COR-L47 (cell line): ENCODE measurements at places on chromosomes 2 and 18.

GRCh38 chr2:122570641-122571040 is 815.2 kb downstream of the TSN start:
- DNase-seq: no peak

GRCh38 chr2:64349131-64349530 is 104.8 kb upstream of the LGALSL start:
- DNase-seq: no peak

DNA sequence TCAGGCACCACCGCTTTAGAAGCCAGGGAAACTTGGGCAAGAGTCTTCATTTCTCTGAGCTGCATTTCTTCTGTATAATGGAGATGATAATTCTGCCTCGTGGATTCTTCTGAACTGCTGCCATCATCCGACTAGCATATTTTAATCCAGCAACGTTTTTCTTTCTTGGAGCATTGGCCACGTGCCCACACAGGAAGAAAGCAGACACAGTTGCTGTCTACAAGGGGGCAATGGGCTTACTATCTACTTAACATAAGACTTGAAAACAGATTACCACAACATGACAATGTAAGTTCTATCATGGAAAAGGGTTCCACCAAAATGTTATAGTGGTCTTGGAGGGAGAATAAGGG is 176.5 kb downstream of the FAM210A start:
- no peak for DNase-seq

DNA sequence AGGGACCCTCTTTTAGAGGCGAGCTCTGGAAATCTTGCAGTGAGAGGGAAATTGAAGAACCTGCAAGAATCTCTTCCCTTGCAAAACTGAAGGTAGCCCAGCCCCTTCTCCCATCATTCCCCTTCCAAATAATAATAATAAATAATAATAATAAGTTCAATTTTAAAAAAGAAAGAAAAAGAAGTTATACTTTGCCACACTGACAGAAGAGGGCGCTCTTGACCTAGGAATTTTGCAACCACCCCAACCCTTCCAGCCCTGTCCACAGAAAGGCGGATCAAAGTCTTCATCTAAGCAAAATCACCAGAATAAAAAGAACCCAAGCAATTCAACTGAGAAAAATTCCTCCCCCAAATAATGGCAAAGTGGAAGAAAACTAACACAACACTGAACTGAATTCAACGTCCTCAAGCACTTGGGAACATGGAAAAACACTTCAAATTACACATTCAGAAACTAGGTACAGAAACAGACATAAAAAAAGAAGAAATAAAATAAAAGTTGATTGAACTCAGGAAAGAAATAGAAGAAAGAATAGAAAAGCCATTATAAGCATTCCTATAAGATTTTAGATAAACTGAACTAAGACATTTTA is 98.9 kb upstream of the GLS start:
- DNase-seq: peak; percentile 38

GRCh38 chr2:176024083-176024482 is 22.0 kb upstream of the LNPK start:
- DNase-seq: no peak

DNA sequence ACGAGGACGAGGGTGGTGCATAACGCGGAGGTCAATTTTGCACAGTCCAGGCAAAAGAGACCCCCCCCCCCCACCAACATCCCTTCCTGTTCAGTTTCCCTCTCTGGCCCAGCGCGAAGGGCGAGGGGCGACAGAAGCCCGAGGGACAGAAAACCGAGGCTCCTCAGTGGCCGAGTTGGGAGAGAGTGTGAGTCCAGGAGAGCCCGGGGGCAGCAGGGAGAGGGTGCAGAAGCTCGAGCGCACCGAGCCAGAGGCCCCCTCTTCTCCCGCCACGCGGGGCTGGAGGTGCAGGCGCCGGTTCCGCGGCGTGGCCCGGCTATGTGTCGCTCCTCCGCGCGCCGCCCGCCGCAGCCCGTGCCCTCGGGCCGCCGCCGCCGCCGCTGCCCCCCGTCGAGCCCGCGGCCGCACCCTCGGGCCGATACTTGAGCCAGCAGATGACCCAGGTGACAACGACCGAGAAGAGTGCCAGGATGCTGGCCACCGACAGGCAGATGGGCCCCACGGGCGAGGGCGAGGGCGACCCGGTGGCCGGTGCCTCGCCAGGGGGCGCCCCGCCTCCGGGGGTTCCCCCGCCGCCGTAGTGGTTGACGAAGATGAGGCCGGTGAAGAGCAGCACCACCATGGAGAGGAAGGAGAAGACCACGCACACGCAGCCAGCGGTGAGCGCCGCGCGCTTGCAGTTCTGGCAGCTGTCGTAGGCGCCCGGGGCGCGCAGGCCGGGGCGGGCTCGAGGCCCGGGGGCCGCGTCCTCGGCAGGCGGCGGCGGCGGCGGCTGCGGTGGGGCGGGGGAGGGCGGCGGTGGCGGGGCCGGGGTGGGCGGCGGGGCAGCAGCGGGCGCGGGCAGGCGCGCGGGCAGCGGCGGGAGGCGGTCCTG is 20.2 kb upstream of the PAX3 start:
- DNase-seq: peak; percentile 50

- no peak for DNase-seq
Measured at GRCh38 chr2:100905132-100905805, 85.3 kb downstream of the NPAS2 start.

GRCh38 chr18:62925031-62925688 is 209.8 kb downstream of the PHLPP1 start:
- DNase-seq: no peak

- peak; percentile 70 for DNase-seq
Measured at GRCh38 chr18:62187543-62188510, 772 bp downstream of the RELCH start.

DNA sequence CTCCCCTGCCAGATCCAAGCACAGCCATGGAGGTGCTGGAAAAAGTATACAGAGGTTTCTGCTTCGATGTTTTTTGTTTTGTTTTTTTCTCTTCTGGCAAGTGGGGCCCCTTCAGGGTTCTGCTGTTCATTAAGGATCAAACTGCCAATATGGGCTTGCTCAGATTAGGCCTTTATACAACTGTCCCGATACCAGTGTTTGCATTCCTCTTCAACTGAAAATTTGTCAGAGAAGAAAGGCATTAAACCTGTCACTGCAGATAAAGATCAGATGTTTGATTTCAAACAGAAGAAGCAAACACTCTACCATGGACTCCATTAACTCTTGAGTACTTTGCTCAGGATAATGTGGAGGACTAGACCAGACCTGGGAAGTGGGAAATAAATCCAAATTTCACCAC is 396.0 kb upstream of the SMIM21 start:
- DNase-seq: no peak

GRCh38 chr2:9103663-9104277 is 100.3 kb upstream of the MBOAT2 start:
- no peak for DNase-seq

DNA sequence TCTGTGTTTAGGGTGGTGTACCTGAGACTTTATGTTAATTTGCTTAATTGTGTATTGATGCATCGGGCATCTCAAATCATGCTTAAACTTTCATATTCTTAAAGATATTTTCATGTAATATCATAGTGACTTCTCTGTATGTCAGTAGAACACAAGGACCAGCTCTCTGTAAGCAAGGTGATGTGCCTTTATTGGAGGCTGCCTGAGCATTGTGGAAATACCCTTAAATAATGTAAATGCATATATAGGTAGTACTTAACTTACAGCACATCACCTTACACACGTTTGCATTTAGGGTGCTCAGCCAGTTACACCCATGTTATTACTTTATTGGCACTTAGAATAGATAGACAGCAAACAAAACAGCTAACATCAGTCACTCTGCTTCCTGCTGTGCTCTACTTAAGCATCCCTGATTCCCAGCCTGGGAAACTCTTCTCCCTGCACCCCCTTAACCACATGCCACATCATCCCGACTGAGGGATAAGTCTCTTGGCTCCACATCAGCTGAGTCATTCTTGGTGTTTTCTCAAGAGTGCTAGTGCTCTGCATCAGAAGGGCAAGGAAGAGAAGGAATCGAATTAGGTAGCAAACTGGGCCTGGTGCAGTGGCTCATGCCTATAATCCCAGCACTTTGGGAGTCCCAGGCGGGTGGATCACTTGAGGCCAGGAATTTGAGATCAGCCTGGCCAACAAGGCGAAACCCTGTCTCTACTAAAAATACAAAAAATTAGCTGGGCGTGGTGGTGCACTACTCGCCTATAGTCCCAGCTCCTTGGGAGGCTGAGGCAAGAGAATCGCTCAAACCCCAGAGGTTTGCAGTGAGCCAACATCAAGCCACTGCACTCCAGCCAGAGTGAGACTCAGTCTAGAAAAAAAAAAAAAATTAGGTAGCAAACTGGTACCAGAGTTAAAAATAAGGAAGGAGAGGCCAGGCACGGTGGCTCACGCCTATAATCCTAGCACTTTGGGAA is 108.7 kb downstream of the MAP3K20 start:
- DNase-seq: no peak

- DNase-seq: peak; percentile 79
Measured at GRCh38 chr2:156334496-156335478, 2.3 kb upstream of the NR4A2 start.

GRCh38 chr18:27824841-27825681 is 351.9 kb downstream of the CDH2 start:
- DNase-seq: peak; percentile 37

DNA sequence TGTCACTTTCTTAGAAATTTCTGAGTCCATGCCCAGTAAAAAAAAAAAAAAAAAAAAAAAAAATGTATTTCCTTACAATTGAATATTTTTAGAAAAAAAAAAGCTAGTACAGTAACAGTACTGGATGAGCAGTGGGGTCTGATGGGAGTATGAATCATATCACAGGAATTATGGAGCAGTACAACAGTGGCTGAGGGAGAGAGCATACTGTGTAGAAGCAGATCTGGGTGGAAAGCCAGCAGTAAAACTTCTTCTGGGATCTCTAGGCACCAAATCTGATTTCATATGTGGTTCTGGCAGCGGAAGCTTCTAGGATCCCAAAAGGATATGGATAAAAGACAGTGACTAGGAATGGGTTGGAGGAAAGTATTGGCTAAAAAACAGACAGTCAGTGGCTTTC is 414.9 kb upstream of the FSHR start:
- DNase-seq: no peak

DNA sequence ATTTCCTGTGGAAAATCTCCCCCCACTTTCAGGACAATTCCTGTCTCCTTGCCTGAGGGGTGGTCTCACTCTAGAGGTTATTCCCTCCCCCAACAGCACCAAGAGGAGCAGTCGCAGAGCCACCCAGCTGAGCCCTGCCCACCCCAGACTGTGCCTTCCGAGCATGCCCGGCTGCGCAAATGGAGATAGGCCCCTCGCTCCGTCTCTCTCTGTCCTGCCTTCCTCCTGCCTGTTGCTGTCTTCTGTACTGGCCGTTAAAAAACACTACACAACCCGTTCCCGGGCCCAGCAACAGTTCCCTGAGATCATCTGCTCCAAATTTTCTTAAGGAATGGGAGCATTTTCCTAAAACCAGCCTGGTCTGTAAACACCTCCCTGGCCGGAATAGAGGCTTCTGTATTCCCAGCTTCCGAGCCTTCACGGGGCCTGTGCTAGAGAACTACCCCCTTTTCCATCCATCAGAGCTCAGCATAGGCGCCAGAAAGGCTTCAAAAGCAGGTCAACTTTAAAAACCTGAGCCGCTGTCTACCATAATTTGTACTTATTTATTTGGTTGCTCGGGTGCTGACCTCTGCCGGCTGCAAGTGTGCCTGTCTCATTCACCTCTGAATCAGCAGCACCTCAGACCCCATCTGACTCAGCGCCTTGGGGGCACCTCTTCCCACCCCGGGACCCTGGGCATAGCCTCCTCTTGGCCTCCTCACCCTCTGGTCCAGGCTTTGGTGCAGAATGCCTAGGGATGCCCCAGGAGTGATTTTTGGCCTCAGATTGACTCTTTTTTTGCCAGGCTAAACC is 159.4 kb downstream of the PXDN start:
- no peak for DNase-seq

- peak; percentile 23 for DNase-seq
Measured at GRCh38 chr2:217182926-217183325, 323.1 kb upstream of the TNP1 start.

DNA sequence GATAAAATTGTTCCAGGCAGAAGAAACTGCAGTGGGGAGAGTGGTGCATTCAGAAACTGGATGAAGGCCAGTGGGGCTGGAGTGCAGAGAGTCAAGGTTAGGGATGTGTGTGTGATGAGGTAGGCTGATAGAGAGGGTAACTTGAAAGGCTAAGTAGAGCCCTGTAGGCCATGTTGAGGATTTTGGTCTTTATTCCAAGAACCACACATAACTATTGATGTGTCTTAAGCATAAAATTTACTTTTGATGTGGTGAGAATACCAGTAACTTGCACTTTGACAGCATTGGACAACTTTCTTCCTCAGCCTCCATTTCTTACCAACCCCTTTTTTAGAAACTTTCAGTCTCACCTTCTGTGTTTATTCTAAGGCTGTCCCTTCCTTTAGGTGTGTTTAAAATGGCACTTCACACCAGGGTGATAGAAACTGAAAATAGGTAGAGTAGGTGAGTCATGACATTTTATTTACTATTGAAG is 22.6 kb downstream of the MTX2 start:
- DNase-seq: no peak

DNA sequence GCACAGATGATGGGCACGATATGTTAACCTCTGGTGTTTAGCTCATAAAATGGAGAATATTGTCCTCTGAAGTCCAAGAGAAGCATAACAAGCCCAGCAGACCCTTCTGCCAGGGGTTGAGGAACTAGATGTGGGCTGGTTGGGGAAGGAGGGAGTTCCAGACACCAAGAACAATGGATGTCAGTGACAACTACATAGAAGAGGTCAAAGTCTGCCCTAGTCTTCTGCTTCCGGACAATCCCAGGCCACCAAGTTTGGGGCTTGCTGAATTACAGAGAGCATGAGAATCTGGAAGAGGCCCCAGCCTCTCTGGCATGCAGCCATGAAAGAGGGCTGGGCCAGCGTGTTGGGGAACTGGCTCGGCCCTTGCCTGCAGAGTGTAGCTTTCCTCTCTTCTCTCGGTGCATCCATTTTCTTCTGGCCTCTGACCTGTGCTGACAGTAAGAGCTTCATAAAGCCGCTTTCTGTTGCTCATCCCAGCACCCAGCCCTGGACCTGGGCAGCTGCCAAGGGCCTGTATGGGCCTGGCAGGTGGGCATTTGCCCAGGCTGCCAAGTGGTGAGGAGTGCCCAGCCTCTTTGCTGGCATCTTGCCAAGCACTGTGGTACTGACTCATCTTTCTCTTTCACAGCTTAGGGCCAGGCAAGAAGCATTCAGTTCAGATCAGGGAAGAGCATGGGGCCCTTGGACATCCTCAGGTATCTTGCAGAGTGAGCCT is 14.6 kb upstream of the LAPTM4A start:
- peak; percentile 99 for DNase-seq

GRCh38 chr2:220473611-220474010 is 846.2 kb downstream of the SLC4A3 start:
- no peak for DNase-seq

GRCh38 chr2:81979086-81979485 is 1674.5 kb upstream of the LRRTM1 start:
- DNase-seq: no peak

GRCh38 chr18:30689216-30689615 is 353.3 kb downstream of the DSC3 start:
- no peak for DNase-seq
